IMR-90 (cell line): ENCODE measurements at places on chromosomes 3 and 15. TPM values are rescaled to one million over a fixed set of nuclear protein-coding genes. Genes with fewer than 3 reads are reported as not detected.

GRCh38 chr3:56851966-56852884 lies 50.5 kb upstream of the ARHGEF3 start:
- no peak overlapping the region for H3K4me3 ChIP-seq
- no peaks in the 10 kb centered on the region for H3K4me1 ChIP-seq
- no peak for DNase-seq
- H3K27ac ChIP-seq: no peak overlapping the region

- H3K36me3 ChIP-seq: no peaks in the 10 kb centered on the region
- peaks cover 6% of the 10 kb centered on the region for H3K4me1 ChIP-seq
- no peak overlapping the region for H3K27ac ChIP-seq
- H3K27me3 ChIP-seq: no peaks in the 10 kb centered on the region
Observed at GRCh38 chr15:41603941-41604911, 45.2 kb downstream of the TYRO3 start.

DNA sequence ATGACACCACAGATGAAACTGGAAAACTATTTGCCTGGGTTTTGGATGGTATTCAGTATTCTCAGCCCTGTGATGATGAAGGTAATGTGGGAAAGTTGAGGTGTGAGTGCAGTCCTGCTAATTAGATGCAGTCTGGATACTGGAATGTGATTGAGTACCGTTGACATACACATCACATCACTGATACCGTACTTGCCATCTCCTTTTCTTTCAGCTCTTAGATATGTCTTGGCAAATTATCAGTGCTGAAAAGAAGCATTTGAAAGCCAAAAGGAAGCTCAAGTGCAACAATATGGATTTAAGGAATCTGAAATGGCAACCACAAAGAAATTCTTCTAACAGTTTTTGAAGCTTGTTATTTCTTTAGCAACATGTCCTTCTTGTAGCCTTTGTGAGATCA lies 381.4 kb upstream of the TGFBR2 start:
- H3K4me1 ChIP-seq: peaks cover 9% of the 10 kb centered on the region
- no peaks in the 10 kb centered on the region for H3K27me3 ChIP-seq
- no peak overlapping the region for H3K4me3 ChIP-seq

GXYLT2 gene
- 11.1 and 11.4 TPM in 2 replicates for total RNA-seq
